ENCODE measurements at places on chromosomes 16 and 17.
A peak's percentile ranks its signal among the peaks of the same experiment; 100 is the strongest.

- DNase-seq, result no peak
These were observed 5.8 kb downstream of the PLEKHH3 start for GRCh38 chr17:42670789-42671657.

DNA sequence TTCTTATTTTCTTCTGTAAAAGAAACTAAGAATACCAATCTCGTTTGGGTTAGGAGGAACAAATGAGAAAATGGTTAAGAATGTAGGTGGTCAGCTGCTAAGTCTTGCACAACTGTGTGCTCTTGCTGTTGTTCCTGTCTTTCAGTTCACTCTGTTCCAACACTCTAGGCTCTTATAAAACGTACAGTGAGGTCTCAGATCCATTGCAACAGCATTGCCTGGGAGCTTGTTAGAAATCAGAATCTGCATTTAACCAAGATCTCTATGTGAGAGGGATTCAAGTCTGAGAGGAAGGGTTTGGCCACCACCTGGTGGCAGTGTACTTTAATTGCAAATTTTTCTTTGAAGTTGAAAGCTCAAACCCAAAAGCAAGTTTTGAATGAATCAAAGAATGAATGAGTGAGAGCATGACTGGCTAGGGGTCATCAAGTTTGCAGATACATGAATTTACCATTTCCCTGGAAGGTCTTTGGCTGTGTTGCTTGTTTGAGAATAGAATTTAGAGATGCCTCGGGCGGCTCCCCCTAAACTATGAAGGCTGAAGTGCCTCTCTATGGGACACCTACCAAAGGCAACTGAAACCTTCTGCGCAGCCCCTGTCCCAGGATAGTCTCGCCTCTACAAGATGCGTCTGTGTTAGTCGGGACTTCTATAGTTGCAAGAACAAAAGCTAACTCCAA, 2.5 kb downstream of the ALOX15B start:
- DNase-seq, result no peak

DNA sequence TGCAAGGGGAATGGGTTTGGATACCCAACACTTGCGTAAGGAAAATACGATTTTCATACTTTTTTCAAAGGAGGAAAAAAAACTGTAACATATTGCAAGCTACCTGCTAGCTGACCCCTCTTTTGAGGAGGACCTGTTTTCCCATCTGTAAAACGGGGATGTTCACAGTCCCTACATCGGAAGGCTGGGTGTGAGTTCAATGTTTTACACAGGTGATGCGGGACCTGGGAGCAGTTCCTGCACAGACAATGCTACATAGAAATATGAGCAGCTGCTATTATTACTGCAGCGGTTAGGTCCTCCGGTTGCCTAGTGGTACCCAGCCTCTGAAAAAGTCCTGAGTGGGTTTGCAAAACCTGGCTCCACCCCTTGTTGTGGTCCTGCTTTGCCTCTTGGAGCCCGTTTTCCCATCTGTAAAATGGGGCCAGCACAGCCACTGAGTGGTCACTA, 3.5 kb downstream of the SOCS1 start:
- no peak for DNase-seq

DNA sequence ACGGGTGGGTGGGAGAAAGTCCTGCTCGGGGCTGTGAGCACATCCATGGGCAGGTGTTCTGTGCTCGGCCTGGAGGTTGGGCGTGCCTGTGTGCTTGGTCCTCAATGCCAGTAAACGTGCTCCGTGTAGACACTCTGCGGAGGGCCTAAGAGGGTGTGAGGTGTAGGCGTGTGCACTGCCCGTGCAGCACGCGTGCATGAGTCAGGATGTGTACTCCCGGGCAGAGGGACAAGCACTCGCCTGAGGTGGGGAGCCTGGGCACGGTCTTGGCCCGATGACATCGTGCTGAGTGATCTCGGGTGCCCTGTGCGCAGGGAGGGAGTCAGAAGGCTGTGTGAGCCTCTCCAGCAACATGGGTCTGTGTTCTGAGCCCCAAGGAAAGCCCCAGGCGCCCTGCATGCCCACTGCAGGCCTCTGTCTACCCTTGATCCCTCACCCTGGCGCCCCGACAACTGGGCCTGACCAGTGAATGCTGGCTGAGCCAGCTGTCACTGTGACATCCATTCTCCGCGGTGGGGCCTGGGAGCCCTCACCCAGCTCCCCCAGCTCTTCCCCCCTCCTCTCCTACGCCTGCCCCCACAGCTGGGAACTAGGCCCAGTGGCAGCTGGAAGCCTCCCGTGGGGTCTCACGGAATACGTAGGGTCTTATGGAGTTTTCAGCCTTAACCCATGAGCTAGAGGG, 23.5 kb upstream of the NXPH3 start:
- no peak for DNase-seq

DNA sequence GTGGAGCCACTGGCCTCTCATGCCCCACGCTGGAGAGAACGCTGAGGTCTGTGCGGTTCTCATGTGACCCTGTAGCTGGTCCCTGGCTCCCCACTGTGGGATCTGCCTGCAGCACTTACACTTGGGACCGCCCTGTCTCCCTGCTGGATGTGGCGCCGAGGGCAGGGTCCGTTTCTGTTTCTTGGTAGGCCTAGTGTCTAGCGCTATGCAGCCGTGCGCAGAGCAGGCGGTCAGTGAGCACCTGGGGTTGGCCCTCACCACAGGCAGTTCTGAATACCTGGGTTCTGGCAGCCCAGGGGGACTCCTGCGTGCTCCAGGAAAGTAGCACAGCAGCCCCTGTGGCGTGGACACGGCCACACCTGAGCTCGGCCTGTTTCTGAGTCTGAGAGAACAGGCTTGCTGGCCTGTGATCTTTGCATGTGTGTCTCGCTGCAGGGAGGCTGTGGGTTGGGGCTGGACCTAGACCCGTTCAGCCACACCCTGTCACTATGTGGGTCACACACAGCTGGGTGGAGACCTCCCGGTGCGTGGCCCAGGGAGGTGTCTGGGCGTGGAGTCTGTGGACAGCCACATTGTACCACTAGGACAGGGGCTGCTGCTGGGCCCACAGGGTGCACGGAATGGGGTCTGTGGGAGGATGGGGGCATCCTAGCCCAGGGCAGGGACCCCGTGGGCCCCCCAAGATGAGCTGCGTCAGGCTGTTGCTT, 2.8 kb downstream of the CAPN15 start:
- DNase-seq, result no peak

GRCh38 chr16:85436636-85437165, 176.4 kb upstream of the GSE1 start:
- no peak for DNase-seq

GRCh38 chr17:58280480-58281217, at the start of gene MPO:
Gene MPO, minus strand, starts transcription at chr17:58280935. Its CDS starts 177 bp downstream, at chr17:58280758.
- DNase-seq, result no peak

DNA sequence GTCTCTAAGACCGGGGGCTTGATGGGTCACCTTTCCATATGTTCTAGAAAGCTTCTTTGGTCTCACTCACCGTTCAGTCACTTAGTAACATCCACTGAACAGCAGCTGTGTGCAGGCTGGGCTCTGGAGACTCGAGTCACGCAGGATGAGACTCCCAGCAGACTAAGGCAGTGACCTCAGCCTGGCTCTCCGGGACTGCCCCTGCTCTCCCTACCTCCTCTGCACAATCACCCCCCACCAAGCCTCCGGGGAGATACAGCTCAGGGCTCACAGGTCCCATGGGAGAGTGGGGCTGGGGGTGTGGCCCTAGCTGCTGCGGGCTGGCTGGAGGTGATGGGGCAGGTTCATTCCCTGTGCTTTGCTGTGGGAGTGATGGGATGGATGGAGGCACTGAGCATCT, 14.1 kb downstream of the FLYWCH2 start:
- DNase-seq, result no peak

- no peak for DNase-seq
These were observed 151.2 kb downstream of the IRX5 start for GRCh38 chr16:55081622-55082590.

GRCh38 chr17:49146620-49147306, 14.2 kb downstream of the B4GALNT2 start:
- DNase-seq, result no peak

GRCh38 chr17:55117164-55117563, 147.6 kb upstream of the HLF start:
- DNase-seq, result no peak

- DNase-seq, result no peak
These were observed 15.6 kb downstream of the QPRT start for GRCh38 chr16:29694384-29695195.

DNA sequence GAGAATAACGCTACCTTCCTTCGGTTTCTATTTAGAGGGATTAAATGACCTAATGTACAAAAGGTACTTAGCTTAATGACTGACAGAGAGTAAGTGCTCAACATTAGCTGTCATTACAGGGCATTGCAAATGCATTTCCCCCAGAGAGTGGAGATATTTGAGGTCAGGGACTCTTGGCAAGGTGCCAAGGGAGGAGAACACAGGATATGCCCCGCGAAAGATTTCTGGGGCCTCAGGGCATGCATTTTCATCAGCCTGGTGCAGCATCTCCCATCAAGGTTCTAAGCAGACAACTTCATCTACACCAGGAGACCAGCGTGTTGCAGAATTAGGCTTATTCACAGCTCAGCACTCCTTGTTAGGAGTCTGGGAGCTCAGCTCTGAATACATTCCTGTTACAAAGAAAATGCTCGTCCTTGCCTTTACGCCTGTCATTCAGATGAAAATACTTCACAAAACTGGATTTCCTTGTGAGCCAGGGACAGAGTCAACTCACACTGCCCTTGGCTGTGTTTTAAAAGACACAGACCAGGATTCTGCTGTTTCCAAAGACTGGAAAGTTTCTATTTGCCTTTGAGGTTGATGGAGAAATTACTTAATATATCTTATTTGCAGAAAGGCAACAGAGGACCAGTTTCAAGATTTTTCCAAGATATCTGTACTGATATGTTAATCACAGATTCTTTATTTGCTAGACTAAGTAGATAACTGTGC, 108.2 kb downstream of the VAT1L start:
- peak; percentile 49 for DNase-seq

GRCh38 chr16:24900230-24900629, 54.5 kb downstream of the SLC5A11 start:
- no peak for DNase-seq

- no peak for DNase-seq
These were observed 186.8 kb downstream of the COPRS start for GRCh38 chr17:31672161-31672819.

DNA sequence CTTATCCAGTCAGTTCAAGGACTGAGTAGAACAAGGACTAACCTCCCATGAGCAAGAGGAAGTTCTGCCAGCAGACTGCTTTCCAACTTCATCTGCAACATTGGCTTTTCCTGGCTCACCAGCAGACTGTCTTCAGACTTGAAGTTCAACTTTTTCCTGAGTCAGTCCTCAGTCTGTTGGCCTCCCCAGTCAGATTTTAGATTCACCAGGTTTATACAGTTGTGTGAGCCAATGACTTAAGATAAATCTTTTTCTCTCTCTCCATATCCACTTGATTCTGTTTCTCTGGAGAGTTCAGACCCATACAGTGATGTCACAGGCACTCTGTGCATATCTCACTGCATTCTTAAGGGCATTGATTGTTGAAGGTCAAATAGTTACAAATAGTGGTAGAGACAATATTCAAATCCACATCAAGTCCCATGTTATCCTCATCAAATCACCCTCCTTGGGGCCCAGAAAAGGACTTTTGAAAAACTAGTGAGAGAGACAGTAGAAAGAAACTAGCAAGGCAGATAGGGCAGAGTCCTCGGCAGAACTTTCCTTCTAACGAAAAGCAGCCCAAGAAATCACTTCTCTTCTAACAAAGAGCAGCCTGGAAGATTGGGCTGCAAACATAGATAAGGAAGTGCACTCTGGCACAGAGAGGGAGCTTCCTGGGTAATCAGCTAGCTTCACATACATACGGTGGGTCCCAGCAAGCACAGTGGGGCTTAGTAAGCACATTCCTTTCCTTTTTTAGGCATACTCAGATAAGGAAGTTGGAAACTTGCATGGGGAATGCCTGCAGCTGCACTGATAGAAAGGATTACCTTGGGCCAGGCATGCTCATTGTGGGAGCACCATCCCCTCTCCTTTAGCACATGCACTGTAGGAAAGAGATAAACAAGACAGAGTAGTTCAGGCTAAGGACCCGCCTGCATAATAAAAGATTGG, 132.3 kb upstream of the FAM20A start:
- DNase-seq, result no peak

DNA sequence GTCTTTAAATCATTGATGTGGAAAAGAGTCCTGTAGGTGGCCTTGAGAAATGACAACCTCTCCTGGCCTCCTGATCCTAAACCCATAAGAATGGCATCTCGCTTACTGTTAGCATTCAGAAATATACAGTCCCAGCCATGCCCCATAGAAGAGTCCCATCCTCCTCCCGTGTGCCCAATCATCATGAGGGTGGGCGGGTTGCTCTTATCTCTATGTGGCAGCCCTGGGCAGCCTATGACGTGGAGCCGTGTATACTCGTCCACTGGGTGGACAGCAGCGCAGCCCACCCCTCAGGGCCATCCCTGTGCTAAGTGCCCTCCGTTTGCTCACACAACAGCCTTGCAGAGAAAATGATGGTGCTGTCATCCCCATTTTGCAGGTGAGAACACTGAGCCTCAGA, 105.3 kb downstream of the AMFR start:
- DNase-seq, result no peak

- no peak for DNase-seq
These were observed 7.1 kb downstream of the ERBB2 start for GRCh38 chr17:39706921-39707337.

- DNase-seq, result no peak
These were observed 5.4 kb upstream of the CHRNE start for GRCh38 chr17:4908301-4908700.

DNA sequence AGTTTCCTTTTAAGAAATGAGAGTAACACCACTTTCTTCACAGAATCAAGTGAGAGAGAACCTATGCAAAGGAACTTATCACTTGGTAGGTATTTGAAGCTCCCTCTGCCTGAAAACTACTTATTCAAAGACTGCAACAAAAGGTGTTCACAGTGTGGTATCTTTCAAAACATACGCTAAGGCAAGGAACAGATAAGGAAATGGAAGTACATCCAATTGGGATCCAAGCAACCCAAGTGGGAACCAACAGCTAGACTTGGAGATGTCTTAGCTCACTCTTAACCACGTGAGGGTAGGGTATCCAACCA, 431 bp upstream of the PPM1E start:
- DNase-seq, result no peak

DNA sequence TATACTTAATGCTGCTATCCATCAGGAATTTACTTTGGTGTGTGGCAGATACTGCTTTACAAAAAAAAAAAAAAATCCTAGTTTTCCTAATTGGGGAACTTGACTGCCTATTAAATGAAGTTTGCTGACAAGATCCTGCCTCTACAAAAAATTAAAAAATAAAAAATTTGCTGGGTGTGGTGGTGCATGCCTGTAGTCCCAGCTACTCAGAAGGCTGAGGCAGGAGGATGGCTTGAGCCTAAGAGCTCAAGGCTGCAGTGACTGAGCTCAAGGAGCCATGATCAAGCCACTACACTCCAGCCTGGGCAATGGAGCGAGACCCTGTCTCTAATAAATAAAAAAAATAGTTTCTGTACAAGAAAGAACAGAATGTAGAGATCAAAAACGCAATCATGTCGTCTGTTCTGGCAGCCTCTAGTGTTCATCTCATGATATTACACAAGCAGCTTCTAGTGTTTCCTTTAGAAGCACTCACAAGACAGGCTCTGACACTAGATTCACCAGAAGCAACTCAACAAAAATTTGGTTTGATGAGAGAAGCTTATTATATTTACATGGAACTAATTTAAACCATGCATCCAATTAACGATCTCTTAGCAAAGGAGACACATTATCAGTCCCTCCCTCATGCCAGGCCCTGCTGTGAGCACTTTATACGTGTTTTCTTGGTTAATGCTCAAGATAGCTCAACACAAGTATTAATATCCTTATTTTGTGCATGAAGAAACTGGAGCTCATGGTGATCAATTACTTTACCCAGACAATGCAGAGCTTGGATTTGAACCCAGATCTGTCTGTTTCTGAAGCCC, 6.8 kb upstream of the KRTAP17-1 start:
- DNase-seq, result peak; percentile 47
